ENCODE measurements at places on chromosomes 13 and 19.

DNA sequence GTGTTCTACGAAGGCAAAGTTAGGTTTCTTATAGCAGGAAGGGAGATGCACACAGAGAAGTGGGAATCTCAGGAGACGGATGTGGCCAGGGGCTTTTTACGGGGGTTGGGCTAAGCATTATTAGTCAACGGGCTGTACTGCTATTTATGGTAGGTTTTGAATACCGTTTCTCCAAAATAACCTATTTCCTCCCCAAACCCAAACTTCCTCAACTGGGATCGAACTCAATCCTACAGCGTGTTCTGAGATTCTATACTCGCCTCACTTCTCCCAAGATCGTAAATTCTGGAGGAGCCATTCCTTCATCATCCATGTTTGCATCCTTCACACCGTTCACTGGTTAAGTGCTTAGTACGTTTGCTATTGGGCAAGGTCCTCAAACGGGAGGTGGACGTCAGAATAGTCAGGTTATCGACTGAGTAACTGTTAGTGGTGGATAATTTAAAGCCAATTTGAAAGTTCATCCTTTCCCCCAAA lies 1.2 kb upstream of the TRIM13 start:
- DNase-seq: no peak

DNA sequence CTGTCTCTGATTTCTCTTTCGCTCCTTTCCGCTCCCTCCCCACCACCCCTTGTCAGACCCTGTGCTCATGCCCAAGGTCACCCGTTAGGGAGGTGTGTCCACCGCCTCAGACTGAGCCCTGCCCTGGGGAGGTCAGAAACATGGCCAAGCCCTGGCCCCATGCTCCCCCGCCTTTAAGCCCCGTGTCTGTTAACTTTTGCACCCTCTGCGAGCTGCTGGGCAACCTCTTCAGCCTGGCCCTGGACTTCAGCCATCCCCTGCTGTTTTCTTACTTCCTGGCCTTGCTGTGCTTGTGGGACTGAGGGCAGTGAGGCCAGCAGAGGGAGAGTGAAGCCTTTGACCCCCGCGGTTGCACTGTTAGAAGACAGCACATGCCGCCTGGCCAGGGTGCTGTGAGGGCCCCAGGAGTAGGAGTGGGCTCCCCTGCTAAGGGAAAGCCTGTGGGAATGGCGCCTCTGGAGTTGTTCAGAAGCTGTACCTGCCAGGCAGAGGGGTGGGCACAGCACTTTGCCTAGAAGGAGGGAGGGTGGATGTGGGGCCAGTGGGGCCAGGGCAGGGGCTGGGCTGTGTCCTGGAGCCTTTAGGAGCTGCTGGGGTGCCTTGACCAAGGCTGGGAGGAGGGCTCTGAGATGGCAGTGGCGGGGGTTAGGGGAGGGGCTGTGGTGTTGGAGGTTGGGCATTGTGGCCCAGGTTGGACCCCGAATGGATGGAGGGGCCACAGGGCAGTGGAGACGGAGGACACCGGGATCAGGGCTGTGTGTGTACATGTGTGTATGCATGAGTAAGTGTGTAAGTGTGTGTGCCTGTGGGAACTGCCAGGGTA lies 7.9 kb downstream of the UPF1 start:
- no peak for DNase-seq

DNA sequence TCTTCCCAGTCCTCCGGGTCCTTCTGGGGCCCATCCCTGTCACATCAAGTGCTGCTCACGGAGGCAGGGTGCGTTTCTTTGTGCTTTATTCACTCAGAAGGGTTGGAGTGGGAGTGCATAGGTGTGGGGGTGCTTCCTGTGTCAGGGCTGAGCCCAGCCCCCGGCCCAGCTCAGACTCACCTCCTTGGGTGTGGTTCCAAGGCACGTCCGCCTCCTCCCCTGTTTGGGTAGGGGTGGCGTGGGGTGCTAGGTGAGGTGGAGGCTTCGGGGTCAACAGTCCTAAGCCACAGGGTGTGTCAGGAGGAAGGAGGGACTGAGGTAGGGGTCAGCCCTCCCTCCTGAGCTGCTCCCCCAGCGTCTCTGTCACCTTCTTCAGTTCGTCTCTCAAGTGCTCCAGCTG lies 3.1 kb downstream of the CCER2 start:
- no peak for DNase-seq

DNA sequence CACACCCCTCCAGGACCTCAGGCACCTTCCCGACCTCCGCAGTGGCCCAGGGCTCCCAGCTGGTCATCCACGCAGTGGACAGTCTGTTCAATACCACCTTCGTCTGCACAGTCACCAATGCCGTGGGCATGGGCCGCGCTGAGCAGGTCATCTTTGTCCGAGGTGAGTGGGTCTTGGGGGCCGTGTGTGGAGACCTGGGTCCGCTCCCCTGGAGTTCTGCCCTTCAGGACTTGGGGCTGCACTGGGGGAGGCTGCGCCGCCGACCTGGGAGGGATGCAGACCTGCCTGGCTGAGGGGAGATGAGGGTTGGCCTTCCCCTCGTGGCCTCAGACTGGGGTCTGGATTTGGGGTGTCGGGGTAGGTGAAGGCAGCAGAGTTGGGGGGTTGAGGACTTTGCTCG lies 16.7 kb upstream of the TOMM40 start:
- no peak for DNase-seq

DNA sequence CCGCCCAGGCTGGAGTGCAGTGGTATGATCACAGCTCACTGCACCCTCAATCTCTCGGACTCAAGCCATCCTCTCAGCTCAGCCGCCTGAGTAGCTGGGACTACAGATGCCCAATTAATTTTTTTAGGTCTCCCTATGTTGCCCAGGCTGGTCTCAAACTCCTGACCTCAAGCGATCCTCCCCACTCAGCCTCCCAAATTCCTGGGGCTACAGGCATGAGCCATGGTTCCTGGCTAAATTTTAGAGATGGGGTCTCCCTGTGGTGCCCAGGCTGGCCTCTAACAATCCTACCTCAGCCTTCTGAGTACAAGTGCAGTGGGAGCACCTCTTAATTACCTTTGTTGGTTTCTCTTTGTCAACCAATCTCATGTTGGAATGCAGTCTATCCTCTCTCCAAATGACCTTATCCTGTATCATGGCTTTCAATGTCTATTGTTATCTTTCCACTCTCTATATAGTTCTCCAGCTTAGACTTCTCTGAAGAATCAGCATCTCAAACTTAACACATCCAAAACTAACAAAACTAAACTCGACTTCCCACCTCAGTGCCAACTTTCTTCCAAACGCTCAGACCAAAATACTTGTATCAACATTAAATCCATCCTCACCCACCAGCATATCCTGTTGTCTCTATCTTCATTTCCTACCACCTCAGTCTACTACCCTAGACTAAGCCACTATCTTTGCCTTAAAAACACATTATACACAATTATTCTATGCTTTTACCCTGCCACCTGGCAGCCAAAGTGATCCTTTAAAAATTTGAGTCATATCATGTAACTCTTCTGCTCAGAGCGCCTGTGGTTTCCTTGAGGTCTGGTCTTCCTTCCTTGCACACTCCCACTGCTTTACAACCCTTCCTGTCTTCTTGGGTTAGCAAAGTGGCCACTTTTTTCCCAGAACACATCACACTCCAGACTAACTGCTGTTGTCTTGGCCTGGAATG lies 6.7 kb downstream of the TPT1 start:
- DNase-seq: peak; percentile 50

GRCh38 chr13:96934889-96935489 lies 59.3 kb downstream of the OXGR1 start:
- no peak for DNase-seq

DNA sequence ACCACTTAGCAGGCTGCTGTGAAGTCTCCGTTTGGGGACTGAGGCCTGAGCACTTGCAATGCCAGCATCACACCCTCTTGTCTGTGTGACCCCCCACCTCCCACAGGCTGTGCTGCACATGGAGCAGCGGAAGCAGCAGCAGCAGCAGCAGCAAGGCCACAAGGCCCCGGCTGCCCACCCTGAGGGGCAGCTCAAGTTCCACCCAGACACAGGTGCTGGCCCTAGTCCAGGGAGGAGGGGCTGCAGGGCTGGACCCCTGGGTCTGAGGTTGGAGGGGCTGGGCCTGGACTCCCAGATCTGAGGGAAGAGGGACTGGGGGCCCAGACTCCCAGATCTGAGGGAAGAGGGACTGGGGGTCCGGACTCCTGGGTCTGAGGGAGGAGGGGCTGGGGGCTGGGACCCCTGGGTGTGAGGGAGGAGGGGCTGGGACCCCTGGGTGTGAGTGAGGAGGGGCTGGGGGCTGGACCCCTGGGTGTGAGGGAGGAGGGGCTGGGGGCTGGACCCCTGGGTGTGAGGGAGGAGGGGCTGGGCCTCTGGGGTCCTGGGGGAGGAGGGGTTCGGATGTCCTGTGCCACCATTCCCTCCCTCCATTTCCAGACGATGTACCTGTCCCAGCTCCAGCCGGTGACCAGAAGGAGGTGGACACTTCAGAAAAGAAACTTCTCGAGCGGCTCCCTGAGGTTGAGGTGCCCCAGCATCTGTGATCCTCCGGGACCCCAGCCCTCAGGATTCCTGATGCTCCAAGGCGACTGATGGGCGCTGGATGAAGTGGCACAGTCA lies 11.6 kb upstream of the DHDH start:
- no peak for DNase-seq

DNA sequence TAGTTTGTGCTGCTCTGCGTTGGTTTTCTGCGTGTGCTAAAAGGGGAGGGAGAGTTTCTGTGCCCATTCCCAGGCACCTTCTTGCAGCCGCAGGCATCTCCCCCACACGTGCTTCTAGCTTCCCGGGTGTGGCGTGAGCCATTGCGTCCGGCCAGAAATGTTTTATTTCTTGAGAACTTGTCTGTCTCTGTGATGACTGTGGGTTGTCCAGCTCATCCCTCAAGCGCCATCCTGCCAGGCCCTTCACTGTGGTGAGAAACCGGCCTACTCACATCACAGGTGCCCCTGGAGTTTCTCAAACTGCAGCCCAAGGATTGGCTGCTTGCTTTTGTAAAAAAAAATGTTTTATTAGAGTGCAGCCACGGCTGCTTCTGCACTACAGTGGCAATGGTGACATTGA lies 24.2 kb downstream of the EPN1 start:
- no peak for DNase-seq

GRCh38 chr13:113209759-113210421 lies 477 bp downstream of the CUL4A start:
- DNase-seq: peak; percentile 79

- no peak for DNase-seq
These were observed 1576.9 kb upstream of the SPRY2 start for GRCh38 chr13:81917810-81918209.

DNA sequence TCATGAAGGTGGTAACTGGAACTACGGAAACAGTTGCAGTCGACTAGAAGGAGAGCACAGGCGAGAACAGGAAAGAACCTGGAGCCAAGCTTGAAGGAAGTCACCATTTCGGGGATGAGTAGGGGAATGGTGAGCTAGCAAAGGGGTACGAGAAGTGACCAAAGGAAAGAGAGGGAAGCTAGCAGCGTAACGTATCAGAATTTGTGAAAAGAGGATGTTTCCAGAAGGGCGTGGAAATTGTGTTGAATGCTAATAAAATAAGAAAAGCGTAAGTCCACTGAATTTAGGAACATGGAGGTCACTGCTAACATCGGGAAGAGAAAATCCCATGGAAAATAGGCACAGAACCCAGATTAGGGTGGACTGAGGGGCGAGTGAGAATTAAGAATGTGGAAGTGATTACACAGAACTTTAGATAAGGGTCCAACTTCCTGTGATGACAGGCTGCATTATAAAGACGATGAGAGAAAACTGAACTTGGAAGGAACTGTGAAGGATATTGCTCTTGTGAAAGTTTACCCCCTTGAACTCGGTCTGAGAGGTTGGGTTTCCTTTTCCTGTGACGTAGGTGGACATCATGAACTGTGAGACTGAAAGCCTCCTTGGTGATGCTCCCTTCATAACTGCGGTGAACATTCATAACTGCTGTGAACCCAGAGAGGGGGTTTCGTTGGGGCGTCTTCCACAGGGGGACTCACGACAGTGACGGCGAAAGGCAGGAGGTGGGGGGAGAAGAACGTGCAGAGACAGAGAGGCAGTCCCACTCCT lies 2.0 kb upstream of the FFAR2 start:
- DNase-seq: no peak

Data from activated T-cell treated with anti-CD3 and anti-CD28 coated beads, Interleukin-2, amount 50 U/mL, for 48 hours (primary cell).